ENCODE measurements at places on chromosomes 6 and 20.

GRCh38 chr6:81093051-81093450 lies 659.4 kb downstream of the TENT5A start:
- DNase-seq = no peak

DNA sequence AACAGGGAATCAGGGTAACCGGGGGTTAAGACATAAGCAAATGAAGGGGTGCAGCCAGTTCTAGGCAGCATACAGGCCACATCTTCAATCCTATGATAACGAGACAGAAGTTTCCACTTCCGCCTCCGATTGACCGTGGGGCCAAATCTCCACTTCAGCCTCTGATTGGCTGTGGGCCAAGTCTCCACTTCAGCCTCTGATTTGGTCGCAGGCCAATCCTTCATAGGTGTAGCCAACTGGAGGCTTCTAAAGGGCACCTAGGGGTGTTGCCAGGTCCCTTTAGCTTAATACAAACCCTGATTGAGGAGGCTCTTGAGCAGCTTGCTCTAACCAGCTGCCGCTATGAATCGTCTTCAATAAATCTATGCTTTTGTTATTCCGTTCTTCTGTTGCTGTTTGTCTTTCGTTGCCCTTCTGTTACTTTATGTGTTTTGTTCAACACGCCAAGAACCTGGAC lies 2.1 kb upstream of the ERGIC3 start:
- DNase-seq = peak; percentile 92

DNA sequence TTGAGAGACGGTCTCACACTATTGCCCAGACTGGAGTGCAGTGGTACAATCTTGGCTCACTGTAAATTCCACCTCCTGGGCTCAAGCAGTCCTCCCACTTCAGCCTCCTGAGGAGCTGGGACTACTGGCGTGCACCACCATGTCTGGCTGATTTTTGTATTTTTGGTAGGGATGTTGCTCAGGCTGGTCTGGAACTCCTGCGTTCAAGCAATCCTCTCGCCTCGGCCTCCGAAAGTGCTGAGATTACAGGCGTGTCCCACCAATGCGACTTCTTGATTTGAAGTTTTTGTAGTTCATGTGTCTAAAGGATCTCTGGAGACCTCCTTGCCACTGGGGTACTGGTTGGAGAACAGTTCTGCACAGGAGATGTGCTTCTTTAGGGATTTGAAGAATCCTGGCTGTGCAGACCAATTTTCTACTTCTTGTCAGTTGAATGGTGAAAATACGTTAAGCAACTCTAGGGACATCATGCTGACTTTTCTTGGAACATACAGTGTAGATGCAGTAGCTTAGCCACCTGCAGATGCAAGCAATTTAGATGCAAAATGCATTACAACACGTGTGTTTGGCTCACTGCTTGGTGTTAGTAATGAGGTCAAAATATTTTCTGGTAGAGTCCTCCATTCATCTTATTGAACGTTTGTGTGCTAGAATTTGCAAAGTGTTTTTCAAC lies 28.2 kb downstream of the SYTL3 start:
- DNase-seq = no peak

DNA sequence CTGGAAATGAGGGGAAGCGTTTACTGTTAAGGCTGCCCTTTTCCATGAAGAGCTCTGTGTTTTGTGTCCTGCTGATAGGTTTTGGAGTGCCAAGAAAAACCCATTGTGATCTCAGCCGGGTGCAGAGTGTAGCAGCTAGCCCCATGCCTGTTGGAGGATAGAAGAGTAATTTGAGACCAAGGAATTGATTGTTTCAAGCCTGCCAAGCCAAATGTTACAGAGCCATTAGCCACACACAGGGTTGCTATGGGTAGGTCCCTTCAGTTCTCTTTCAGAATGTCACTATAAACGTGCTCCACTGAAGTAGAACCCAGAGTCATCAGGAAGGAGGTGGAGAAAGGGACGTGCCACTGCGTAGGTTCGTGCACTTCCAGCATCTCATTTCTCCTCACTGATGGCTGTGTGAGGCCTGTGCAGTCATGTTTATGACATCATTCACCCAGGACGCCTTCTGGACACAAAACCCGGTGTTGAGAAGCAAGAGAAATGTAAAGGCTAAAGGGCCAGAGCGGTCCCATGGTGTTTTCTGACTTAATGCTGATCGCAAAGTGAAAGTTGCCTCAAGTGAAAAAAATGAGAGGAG lies 6.6 kb downstream of the GMPR start:
- DNase-seq = peak; percentile 93

GRCh38 chr6:150528648-150529285 lies 70.9 kb upstream of the PLEKHG1 start:
- no peak for DNase-seq

DNA sequence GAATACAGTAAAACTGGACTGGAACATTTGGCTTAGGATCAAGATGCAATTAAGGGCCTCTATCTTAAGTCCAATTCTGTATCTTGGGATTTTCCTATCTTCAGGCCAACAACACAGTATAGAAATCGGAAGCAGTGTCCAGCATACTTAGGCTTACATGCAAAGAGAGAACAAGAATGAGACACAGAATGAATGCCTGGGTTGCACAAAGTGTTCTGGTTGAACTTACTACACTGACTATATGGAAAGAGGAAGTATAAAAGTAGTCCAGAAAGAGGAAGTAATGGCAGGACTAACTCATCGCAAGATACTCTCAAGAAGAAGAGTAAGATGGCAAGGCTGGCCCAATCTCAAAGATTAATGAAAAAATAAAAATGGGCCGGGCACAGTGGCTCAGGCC lies 87.6 kb downstream of the BTBD9 start:
- no peak for DNase-seq

DNA sequence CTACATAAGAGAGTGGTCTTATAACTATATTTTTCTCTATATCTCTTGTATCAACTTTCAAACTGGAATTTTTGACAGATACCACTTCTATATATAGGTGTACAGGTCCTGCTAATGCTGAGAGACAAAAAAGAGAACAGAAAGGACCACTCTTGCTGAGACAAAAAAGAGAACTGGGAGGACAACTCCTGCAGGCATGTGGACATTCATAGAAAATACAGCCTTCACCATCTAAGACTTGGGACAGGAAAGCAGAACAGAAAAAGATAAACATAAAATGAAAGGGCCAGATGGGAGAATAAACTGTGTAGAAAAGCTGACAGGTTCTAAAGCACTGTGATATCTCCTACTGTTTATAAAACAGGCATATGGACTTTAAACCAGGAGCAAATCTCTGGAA lies 541.0 kb upstream of the ADGRB3 start:
- no peak for DNase-seq

- DNase-seq = no peak
Measured at GRCh38 chr6:160418370-160418769, 70.2 kb downstream of the SLC22A3 start.

- DNase-seq = no peak
Measured at GRCh38 chr6:104418125-104418524, 441.6 kb downstream of the HACE1 start.

DNA sequence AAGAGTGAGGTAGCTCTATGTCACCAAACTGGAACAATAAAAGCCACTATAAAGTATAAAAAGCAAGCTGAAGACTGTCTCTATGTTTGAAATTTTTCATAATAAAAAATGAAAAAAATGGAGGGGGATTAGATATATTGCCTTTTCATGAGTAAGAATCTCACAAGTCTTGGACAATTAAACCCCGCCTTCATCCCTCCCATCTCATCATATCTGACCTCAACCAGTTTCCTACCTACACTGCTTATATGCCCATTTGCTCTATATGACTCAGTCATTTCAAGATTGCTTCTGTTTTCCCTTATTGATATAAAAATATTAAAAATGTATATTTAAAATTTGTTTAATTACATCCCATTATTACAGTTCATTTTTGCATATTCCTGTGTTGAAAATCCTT lies 2.9 kb upstream of the TRIM39 start:
- no peak for DNase-seq

- DNase-seq = no peak
Measured at GRCh38 chr6:166589337-166589731, 2.9 kb upstream of the RAMACL start.

DNA sequence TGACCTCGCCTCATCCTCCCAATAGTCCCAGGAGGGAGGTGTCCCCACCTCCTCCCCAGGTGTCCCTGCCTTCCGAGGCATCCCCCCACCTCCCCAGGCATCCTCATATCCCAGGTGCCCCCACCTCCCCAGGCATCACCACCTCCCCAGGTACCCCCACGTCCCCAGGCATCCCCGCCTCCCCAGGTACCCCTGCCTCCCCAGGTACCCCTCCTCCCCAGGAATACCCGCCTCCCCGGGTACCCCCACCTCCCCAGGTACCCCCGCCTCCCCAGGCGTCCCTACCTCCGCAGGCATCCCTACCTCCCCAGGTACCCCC lies 198.9 kb downstream of the SYNDIG1 start:
- no peak for DNase-seq

DNA sequence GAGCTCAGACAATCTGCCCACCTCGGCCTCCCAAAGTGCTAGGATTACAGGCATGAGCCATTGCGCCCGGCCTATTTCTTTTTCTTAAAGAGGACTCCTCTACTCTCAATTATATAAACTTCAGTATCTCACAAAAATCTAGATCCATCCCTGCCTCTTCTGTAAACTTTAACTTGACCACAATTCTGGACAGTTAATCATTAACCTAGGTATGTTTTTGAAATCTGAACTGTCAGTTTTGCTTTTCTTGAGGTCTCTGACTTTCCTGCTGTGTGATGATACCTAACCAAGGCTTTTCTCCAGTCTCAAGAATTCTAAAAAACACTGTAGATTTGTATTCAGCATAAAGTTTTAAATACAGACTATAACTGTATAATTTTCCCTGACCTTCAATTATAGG lies 388.2 kb upstream of the SYNCRIP start:
- no peak for DNase-seq

DNA sequence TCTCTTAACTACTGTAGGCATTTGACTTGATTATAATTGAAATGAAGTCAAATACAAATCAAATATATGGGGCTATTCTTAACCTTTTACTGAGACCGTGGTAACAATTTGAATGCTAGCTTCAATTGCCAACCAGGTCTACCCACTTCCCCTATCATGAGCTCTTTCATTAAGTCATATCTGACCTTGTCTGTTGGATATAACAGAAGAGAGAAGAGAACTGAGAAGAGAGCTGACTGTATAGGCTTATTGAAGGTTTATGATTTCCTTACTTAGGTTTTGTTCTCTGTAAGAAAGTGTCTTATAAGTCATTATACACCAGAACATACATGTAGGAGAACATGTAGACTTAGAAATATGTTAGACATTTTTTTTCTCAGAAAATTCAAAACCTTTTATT lies 549.4 kb downstream of the COL12A1 start:
- DNase-seq = no peak
